Activated T-cell treated with anti-CD3 and anti-CD28 coated beads for 24 hours (primary cell): ENCODE measurements at places on chromosomes 12 and 14.

DNA sequence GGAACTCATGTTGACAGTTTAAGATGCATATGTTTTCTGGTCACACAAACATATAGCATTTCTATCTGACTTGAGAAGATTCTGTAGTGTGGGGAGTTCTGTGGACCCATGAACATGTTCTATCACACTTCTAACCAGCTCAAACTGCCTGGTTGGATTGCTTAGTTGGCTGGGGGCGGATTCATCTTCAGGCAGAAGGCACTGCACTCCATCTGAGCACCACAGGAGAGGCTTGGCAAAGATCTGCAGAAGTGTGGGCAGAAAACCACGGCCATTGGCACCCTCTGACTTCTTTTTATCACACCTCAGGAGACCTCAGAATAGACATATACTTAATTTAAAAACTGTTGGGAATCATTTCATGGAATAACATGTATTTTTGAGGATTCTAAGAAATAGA lies 68.5 kb downstream of the LIN7A start:
- no peak for DNase-seq

GRCh38 chr14:23481362-23481970 lies 12.0 kb downstream of the NGDN start:
- no peak for DNase-seq

DNA sequence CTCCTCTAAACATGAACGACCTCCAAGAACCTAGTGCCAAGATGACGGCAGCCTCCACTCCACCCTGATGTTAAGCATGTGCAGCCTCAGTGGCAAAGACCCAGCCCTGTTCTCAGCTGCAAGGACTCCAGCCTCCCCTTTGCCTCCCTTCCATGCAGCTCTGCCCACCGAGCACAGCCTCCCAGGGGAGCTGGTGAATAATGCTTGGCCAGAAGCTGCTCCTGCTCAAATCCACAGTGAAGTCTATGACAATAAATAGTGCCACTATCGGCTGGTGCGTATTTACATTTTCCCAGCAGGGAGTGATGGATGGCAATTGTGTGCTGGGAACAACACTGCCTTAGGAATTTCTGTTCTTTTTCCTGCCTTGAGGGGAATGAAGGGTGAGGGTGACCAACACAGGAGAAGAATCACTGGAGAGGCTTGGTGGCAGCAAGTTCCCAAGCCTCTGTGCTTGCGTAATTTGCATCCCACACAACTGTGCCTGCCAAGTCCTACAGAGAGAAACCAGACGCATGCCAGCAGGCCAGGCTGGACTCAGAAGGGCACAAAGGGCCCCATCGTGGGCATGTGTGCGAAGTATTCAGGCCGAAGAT lies 29.9 kb upstream of the TC2N start:
- no peak for DNase-seq

- no peak for DNase-seq
Observed at GRCh38 chr12:117365049-117365616, 3.7 kb upstream of the NOS1 start.

DNA sequence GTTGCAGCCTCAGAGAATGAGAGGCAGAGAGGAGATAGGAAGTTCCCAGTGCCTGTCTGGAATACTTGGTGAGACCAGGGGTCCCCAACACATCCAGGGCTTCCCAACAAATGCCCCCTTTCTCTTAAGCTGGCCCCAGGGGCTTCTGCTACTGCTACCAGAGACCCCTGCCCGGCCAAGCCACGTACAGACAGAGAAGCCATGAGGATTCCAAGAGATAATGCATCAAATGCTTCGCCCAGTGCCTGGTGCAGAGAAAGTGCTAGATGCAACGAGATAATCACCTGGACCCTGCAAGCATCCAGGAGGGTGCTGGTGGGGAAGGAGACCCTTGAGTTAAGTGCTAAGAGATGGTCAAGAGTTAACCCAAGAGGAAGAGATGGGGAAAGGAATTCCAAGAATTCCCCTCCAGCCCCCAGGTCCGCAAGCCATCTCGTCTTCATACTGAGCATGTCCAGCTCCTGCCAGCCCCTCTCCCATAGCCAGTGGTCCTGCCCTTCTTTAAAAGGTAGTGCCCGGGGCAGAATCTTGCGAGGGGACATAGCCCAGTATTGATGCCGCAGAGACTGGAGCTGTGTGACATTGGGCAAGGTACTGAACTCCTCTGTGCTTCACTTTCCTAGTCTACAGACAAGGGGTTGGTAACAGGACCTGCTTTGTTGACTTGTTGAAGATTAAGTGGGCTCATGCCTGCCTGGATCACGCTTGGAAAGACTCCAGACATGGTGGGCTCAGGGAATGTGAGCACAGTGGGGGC lies 103.3 kb downstream of the CALM1 start:
- no peak for DNase-seq

- DNase-seq: no peak
Observed at GRCh38 chr12:58302487-58303011, 361.2 kb downstream of the ATP23 start.

GRCh38 chr12:91902860-91903683 lies 242.6 kb downstream of the BTG1 start:
- DNase-seq: no peak

DNA sequence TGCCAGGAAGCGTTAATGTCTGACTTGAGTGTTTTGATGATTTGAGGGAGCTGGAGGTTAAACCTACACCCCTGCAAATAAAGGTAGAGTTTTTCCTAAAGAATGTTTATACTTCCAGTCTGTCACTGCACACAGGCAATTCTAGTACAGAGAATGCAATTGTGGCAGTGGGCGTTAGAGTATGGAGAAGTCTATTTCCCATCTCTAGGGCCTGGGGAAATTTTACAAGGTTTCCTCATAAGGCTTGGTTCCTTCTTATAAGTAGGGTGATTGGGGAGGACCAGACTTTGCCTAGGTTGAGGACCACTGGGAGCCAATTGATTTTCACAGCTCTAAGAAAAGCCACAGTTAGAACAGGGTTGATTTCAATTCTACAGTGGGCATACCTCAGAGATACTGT lies 44.3 kb downstream of the IFNG start:
- DNase-seq: no peak

GRCh38 chr12:26705851-26706250 lies 127.1 kb downstream of the ITPR2 start:
- DNase-seq: no peak

DNA sequence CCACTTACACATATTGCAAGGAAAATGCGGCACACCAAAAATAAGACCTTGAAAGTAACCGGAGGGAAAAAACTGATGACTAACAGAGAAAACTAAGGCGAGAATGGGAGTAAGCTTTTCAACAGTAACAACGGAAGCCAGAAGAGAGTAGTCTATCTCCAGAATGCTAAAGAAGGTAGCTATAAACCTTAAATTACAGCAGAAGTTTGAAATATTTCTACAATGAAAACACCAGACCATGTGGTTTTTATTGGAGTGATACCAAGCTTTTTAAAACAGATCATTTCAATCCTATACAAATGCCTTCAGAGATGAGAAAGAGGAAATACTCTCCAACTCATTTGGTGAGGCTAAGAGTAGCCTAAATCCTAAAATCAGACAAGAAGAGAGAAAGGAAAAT lies 209.5 kb downstream of the ANO6 start:
- DNase-seq: no peak

DNA sequence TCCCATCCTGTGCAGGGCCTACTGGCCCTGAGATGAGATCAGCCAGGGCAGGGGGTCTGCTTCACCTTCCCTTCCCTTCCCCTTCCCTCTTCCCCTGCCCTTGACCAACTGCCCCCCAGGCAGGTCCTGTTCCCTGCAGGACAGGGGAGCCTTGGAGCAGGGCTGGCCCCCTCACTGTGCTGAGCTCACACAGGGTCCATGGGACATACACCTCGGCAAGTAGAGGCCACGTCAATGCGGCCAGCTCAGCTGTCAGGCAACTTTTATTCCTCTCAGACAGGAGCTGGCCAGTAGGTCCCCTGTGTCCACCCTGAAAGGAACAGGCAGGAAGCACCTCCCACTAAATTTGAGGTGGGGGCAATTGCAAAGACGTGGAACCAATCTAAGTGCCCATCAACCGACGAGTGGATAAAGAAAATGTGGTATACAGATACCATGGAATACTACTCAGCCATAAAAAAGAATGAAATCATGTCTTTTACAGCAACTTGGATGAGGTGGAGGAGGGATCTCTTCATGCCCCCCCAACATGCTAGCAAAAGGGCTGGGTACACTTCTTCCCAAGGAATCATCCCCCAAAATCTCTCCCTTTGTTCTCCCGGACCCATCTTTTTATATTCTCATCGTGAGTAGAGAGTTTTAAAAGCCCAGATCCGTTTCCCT lies 148.7 kb downstream of the BCL11B start:
- DNase-seq: no peak

DNA sequence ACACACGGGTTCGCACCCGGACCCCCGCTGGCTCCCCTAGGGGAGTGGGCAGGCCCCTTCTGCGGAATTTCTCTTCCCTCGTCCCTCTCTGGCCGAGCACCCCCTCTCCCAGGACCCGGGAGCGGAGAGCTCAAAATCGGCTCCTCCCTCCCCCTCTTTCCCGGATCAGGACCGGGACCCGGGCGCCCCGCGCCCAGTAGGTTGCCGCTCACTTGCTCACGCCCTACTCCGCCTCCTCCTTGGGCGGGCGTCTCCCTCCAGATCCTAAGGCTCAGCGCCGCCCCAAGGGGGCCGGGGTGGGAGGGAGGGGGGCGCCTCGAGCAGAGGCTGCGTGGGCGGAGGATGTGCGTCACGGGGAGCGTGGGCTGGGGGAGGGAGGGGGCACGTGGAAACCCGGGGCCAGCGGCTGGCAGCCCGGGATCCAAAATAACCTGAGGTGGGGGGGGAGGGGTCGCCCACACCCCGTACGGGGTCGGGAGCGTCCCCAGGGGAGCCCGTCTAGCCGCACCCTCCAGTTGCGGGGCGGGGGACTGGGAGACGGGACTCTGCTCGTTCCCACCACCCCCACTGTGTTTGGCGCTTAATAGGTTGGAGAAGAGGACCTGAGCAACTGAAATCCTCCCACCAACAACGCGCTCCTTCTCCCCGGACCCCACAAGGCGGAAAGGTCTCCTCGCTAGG lies 1.8 kb upstream of the NAB2 start:
- peak; percentile 89 for DNase-seq

GRCh38 chr12:5165296-5165970 lies 121.8 kb downstream of the KCNA5 start:
- DNase-seq: no peak

GRCh38 chr14:73025544-73025943 lies 1.4 kb downstream of the ZFYVE1 start:
- DNase-seq: no peak

GRCh38 chr12:62693376-62694050 lies 226.9 kb downstream of the MON2 start:
- no peak for DNase-seq

DNA sequence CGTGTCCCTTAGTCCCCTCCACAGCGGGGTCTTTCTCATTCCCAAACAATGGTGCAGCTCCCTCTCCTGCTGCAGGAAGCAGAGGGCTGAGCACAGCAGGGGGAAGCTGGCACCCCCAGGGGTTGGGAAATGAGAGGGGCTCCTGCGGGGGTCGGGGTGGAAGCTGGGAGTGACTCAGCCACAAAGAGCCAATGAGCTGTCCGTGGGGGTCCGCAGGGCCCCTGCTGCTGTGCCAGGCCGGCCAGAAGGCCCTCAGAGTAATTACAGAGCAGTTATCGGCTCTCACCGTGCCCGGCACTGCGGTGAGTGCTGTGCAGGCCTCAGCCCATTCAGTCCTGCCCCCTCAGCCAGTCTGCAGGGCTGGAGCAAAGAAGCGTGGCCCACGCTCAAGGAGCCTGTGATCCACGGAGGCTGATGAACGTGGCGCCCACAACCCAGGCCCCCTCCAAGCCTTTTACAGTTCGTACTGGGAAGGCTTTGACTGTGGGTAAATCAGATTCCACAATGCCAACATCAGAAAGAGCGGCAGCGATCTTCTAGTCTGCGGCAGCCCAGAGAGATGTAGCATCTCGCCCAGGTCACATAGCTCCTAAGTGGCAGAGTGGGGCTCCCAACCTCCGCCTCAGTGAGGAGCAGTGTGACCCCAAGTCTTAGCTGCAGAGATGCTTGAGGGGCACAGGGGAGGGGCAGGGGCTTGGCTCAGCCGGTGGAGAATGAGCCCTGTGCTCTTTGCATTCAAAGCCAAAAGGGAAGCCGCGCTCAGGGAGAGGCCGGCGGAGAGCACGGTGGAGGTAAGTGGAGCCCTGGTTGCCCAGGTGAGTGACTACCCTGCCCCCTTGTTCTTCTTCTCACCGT lies 43.4 kb downstream of the SLC6A12 start:
- no peak for DNase-seq

DNA sequence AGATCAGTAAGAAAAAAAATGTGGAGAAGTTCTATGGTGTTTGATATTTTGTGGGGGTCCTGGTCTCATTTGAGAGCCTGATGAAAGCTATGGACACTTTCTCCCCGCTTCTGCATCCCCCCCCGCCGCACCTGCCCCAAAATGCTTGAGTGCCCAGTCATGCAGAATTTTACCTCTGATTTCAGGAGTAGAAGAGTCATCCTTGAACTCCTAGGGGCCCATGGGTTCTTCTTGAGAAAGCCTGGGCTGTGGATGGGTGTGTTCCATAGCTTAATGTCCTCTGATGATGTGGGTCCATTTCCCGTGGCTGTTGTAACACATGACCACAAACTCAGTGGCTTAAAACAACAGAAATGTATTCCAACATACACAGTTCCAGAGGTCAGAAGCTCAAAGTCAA lies 248.8 kb upstream of the PWP1 start:
- no peak for DNase-seq

DNA sequence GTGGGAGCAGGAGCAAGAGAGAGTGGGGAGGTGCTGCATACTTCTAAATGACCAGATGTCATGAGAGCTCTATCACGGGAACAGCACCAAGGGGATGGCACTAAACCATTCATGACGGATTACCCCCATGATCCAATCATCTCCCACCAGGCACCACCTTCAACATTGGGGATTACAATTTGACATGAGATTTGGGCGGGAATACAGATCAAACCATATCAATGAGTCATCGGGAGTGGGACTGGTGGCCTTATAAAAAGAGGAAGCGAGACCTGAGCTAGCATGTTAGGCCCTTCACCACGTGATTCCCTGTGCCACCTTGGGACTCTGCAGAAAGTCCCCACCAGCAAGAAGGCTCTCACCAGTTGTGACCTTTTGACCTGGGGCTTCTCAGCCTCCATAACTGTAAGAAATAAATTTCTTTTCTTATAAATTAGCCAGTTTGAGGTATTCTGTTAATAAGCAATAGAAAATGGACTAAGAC lies 28.7 kb downstream of the COX8C start:
- no peak for DNase-seq

DNA sequence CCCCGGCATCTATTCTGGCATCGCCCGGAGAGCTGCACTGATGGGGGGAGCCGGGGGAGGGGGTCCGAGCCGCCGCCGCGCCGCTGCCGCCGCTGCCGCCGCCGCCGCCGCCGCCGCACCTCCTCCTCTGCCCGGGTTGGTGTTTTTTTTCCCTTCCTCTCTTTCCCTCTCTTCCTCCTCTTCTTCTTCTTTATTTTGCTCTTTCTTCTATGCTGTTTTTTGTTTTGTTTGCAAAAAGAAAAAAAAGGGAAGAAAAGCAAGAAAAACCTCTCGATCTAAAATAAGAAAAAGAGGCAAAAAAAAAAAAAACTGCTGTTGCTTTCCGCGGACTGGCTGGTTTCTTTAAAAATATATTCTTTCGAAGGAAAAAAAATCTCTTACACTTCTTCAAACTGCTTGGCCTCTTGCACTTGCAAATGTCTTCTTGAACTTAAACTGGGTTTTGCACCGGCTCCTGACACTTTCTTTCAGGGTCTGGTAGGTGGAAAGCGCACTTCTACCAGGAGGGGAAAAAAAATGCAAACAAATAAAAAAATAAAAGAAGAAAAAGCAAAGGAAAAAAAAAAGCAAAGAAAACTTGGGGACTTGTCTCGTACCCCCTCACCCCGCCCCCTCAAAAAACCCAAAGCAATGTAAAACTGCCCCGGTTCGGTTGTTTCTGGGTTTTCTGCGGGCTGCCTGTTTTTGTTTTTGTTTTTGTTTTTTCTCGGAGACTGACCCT lies 616 bp downstream of the BCL11B start:
- DNase-seq: no peak
